ENCODE measurements at places on chromosomes 12 and 14.

- DNase-seq: no peak
Measured at GRCh38 chr14:38873941-38874612, 229.0 kb downstream of the SEC23A start.

GRCh38 chr14:74423246-74423645, 2.8 kb downstream of the SYNDIG1L start:
- DNase-seq: no peak

DNA sequence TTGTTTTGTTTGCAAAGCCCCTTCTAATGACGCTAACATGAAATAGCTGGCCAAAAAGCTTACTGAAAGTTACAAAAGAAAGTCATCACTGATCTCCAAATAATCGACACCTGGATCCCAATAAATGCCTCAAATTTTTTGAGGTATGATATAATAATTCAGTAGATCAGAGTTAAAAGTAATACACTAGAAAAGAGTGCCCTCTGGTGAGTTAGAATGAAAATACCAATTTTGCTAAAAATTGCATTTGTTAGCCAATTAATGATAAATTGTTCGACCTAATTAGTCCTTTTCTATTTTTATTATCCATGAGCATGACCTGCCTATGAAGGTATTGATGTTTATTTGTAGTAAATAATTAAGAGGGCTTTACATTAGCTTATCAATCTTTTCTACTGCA, 78.6 kb downstream of the CEP128 start:
- DNase-seq: no peak

- DNase-seq: no peak
Measured at GRCh38 chr12:95173392-95174251, 43.6 kb downstream of the FGD6 start.

GRCh38 chr12:110686294-110686903, 2.5 kb downstream of the HVCN1 start:
- DNase-seq: no peak

DNA sequence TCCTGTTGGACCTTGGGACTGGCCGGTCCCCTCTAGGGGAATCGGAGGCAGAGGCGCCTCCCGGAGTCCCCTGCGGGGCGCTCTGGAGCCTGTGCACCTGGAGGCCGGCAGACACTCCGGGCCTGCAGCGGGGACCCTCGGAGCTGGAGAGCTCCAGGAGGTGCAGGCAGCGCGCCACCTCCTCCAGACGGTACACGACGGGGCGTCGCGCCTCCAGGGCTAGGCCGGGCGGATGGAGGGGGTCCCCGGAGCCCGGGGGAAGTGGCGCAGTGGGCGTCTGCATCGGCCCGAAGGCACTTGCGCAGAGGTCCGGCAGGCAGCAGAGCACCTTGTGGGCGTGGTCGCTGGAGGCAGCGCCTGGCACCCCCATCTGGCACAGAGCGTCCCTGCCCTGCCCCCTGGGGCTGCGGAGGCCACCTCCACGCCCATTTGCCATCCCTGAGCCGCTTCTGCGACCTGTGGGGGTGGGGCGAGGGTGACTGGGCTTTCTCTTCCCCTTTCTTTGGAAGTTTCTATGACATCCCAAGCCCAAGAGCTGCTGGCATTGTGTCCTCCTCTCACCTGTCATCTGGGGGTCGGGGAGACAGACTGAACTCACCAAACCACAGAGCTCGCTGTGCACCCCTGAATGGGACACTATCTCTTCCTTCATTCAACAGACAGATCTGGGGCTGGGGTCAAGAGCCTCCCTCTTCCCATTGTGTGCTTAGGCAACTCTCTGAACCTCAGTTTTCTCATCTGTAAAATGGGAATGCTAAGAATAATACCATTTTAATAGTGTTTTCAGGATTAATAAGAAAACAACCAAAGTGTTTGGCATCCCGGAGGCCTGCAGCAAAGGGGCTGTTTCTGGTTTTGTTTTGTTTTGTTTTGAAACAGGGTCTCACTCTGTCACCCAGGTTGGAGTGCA, 37.5 kb upstream of the CORO1C start:
- no peak for DNase-seq

DNA sequence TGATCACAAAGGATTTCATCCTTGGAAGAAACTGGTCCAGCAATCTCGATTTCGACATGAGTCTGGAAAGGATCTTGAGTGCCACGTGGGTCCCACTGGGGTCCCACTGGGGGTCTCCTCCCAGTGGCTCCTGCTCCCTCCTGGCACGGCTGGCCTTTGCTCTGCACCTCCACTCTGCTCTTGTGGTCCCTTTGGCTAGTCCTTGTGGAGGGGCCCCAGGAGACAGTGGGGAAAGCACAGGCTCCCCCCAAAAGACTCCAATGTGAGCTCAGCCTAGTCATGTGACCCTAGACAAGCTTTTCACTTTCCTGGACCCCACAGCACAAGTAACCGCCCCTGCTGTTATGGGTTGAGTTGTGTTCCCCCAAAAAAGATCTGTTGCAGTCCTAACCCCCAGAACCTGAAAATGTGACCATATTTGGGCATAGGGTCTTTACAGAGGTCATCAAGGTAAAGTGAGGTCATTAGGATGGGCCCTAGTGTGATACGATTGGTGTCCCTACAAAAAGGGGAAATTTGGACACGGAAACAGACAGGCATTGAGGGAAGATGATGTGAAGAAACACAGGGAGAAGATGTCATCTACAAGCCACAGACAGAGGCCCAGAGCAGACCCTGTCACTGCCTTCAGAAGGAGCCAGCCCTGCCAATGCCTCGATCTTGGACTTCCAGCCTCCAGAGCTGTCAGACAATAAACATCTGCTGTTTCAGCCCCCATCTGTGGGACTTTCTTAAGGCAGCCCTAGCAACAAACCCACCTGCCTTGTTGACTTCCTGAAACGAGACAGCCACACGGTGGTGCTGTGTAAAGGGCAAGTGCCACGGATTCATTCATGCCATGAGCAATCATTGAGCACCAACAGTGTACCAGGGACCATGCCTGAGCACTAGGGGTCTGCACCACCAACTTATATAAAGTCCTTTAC, 23.8 kb upstream of the PPP2R5C start:
- DNase-seq: no peak

DNA sequence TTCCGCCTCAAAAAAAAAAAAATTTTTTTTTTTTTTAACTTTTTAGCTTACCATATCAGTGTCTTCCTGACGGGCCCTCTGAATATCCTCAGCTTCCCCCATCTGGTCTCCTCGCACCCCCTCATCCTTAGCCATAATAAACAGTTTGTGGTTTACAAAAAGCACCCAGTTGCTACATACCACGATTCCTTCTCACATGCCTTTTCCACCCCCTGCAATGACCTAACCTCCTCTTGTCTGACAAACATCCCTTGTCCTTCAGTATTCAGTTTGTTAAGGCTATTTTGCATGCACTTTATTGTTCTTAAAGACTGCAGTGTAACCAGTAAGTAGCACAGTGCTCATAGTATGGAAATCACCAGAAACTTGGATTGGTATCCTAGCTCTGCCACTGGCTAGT, 88.5 kb downstream of the PPM1H start:
- DNase-seq: no peak

DNA sequence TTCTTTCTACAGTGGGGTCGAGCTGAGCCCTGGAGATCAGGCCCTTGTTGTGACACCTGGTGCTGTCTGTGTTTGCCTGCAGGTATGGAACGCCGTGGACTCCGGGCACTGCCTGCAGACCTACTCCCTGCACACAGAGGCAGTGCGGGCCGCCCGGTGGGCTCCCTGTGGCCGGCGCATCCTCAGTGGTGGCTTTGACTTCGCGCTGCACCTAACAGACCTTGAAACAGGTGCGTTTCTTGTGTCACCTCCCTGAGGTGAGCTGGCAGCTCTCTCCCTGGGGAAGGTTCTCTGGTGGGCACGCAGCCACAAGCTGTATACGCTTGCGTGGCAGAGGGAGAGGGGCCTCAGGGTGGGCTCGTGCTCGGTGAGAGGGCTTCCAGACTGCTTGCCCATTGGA, 119.3 kb downstream of the BEGAIN start:
- DNase-seq: no peak

GRCh38 chr12:66352197-66352596, 49.9 kb downstream of the HELB start:
- DNase-seq: no peak

- DNase-seq: no peak
Measured at GRCh38 chr12:62736596-62736995, 198.4 kb downstream of the PPM1H start.

GRCh38 chr12:20426191-20426590, 57.9 kb downstream of the PDE3A start:
- no peak for DNase-seq

GRCh38 chr14:53010193-53011040, 59.6 kb upstream of the FERMT2 start:
- no peak for DNase-seq

DNA sequence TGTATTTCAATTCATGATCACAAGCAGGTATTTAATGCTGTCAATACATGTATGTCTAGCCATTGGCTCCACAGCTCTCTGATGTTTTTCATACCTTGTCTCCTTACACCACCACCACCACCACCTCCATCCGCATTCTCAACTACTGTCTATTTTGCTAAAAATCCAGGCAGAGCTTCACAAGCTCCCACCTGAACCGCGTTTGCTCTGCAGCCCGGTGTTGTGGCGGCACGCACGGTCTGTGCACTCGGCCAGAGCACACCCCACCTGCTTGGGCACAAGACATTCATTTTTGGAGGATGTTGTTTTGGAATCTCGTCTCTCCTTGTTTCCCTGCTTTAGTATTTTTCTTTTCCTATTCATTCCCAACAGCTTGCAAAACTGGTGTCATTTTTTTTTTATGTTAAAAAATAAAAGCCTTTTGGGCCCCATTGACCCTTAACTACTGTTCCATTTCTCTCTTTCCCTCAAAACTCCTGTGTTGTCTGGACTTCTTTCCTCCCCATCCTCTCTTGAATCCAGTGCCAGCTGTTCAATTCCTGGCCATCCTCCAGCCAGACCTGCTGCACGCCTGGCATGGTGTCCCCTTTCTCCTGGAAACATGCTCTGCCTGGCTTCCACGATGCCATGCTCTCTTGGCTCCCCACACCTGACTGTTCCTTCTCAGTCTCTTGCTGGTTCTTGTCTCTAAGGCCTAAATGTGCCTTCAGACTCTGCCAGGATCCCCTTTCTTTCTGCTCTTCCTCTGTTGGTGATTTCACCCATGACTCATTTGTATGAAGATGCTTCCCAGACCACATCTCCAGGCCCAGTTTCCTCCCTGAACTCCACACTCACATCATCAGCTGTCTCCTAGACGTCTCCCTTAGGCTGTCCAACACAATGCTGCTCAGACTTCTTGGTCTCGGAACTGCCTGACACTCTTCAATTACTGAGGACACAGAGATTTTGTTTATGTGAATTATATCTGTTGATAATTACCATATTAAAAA, 37.9 kb downstream of the PIWIL1 start:
- DNase-seq: no peak

DNA sequence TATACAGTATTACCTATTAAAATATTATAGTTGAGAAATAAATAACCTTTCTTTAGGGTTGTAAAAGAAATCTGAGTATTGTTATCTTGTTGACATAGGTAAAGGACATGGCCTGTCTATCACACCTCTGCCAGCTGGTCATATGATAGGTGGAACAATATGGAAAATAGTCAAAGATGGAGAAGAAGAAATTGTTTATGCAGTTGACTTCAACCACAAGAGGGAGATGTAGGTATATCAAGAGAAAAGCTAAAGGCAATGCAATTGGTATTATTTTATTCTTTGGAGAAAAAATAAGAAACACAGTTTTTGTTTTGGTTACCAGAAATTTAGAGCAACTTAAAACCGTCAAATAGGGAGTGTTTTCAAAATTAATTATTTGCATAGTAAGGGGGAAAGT, 13.5 kb downstream of the CPSF2 start:
- peak; percentile 13 for DNase-seq

GRCh38 chr12:126337556-126338441, 1272.6 kb downstream of the AACS start:
- no peak for DNase-seq

DNA sequence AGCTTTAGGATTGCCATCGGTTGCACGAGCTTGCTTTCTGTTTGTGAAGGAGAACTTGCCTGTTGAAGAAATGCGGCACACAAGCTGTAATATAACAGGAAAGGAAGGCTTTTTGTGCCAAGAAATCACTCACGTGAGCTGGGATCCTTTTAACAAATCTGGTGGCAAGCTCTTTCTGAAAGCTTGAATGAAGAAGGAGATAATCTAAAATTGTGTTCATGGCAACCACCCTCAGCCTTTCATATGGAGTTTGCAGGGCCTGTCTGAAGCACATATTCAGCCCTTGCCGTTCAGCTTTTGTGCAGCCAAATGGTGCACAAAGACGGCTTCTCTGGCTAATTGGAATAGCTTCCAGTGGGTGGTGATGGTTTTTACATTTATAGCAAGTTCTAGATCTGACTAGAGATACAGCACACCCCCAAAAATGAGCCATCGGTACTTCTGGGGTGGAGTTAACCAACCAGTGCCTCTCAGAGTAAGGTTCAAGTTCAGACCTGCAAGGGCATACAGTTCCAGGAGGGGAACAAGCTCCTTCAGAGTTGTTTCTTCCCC, 107.4 kb downstream of the AEBP2 start:
- no peak for DNase-seq

GRCh38 chr14:41606532-41607303, at the start of gene LRFN5:
Gene LRFN5 (plus strand): TSS chr14:41606876.
- no peak for DNase-seq

DNA sequence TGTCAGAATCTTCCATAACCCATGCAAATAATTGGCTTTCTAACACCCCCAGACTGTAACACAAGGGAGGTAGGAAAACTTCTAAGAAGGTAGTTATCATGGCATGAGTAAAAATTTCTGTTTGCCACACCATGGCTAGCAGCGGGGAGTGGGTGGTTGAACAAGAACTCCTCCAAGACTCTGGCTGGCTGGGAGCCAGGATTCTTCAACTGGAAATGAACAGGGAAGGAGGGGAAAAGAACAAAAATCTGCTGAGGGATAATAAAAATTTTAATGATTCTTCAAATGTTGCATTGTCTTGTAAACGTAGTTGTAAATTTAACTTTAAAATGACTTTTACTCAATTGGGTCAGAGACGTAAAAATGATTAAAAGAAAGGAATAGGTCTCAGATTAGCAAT, 78.9 kb downstream of the AKAP6 start:
- DNase-seq: no peak

GRCh38 chr14:32998433-32998832, 59.8 kb downstream of the NPAS3 start:
- DNase-seq: no peak

DNA sequence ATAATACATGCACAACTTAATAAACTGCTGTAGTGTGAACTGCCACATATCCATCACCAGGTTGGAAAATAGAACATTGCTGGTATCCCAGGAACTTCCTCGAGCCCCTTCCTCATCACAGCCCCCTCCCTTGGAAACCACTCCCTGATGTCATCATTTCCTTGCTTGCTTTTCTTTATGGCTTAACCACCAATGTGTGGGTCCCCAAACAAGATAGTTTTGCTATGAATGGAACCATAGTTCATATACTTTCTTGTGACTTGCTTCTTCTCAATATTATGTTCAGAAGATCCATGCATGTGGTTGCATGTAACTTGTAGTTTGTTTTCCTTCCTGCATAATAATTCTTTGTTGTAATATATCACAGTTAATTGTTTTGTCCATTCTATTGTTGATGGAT, 8.9 kb upstream of the WNT5B start:
- DNase-seq: no peak
